Right lobe of liver (tissue), 6 donors: ENCODE measurements at places on chromosomes 7 and 10. TPM values are rescaled to one million over a fixed set of nuclear protein-coding genes. Genes with fewer than 3 reads are reported as not detected.

- H3K27me3 ChIP-seq = no peaks in the 10 kb centered on the region
- DNase-seq = no peak
- no peak overlapping the region for H3K4me3 ChIP-seq
- no peaks in the 10 kb centered on the region for H3K36me3 ChIP-seq
- H3K4me1 ChIP-seq = peaks cover 46% of the 10 kb centered on the region
- peak overlapping the region; percentile 93 for H3K27ac ChIP-seq
Measured at GRCh38 chr10:132589015-132589414, 51.4 kb downstream of the INPP5A start.

DNA sequence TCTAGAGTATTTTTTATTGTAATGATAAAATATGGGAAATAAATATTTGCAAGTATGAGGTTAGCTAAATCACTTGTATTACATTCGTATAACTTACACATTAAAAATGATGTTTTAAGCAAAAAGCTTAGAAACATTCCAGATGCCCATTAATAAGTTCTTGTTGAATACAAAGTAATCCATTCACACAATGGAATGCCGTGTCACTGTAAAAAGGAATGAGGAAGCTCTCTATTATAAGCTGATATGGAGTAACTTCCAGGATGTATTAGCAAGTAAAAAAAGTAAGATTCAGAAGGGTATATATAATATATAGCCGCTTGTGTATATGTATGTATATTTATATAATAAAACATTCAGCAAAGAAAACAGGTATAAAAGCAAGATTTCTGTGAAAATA, 412.8 kb upstream of the MTPN start:
- H3K27me3 ChIP-seq = no peaks in the 10 kb centered on the region
- DNase-seq = no peak
- H3K27ac ChIP-seq = no peak overlapping the region
- no peaks in the 10 kb centered on the region for H3K4me1 ChIP-seq

The OR6B1 gene
- not detected for total RNA-seq

GRCh38 chr10:114761205-114762193, 60.1 kb upstream of the FHIP2A start:
- H3K36me3 ChIP-seq = no peaks in the 10 kb centered on the region
- no peak overlapping the region for H3K4me3 ChIP-seq
- H3K4me1 ChIP-seq = no peaks in the 10 kb centered on the region
- no peaks in the 10 kb centered on the region for H3K27me3 ChIP-seq
- DNase-seq = no peak

DNA sequence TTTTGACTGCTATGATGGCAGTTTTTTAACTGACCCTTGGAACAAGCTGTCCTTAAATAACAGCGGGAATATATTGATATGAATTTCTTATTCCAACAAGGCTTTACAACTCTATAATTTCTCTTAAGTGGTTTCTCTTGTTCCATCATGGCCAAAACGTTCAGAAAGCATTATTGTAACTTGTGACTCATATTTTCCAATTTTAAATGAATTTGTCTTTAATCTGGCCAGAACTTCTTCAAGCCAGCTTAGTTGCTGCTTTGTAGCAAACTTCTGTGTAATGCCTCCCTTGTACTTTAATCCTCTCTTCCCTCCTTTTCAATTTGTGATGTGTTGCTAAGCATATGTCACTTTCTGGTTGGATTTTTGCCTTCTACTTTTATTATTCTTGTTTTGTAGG, 271.9 kb downstream of the KIF20B start:
- no peak overlapping the region for H3K27ac ChIP-seq
- no peak overlapping the region for H3K4me3 ChIP-seq
- H3K4me1 ChIP-seq = no peaks in the 10 kb centered on the region

DNA sequence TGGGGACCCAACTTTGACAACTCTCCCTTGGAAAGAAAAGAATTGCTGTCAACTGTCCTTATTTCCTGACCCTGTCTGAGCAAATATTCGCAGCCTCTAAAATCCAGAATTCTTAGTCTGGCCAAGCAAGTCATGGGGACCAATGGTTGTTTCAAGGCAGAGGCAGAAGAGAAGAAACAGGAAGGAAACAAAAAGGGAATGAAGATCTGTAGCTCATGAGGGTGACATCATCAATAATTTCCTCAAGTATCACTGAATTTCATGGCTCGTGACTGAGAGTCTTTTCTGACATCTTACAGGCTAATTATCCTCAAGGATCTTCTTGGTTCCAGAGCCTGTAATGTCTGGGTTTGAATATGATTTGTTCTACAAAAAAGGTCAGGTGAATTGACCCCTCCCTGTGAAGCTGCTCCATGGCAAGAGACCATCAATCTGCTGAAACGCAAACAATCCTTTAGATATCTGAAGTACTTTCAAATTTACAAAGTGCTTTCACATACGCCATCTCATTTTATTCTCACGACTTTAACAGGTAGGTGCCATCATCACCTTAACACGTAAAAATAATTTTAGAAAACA, 5.8 kb downstream of the CDK6 start:
- no peaks in the 10 kb centered on the region for H3K36me3 ChIP-seq
- no peak overlapping the region for H3K27ac ChIP-seq
- DNase-seq = no peak

- DNase-seq = peak; percentile 85
- no peaks in the 10 kb centered on the region for H3K27me3 ChIP-seq
- peak overlapping the region; percentile 60 for H3K27ac ChIP-seq
- H3K4me1 ChIP-seq = peaks cover 20% of the 10 kb centered on the region
Measured at GRCh38 chr7:100604028-100604975, 2.1 kb downstream of the PCOLCE start.

DNA sequence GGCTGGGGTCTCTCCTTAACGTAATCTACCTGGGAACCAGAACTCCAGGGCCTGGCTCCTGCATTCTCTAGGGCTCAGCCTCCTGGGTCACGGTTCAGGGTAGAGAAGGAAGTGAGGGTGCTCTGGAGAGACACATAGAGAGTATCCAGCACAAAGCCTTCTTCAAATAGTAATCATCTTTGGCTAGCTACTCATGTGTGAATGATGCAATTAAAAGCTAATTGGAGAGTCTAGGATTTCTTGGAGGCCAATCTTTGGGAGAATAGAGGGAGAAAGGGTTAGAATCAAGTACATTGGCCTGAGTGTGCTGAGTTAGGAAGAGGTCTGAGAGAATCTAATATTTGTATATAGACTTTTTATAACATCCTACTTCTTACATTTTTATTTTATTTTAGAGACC, 24.0 kb upstream of the MALRD1 start:
- H3K27me3 ChIP-seq = no peaks in the 10 kb centered on the region
- no peak overlapping the region for H3K4me3 ChIP-seq
- H3K36me3 ChIP-seq = no peaks in the 10 kb centered on the region
- no peak for DNase-seq
- no peak overlapping the region for H3K27ac ChIP-seq

GRCh38 chr7:953547-954327, 743 bp downstream of the ADAP1 start:
- H3K4me3 ChIP-seq = peak overlapping the region; percentile 40
- no peaks in the 10 kb centered on the region for H3K4me1 ChIP-seq
- no peaks in the 10 kb centered on the region for H3K36me3 ChIP-seq
- peak overlapping the region; percentile 36 for H3K27ac ChIP-seq

DNA sequence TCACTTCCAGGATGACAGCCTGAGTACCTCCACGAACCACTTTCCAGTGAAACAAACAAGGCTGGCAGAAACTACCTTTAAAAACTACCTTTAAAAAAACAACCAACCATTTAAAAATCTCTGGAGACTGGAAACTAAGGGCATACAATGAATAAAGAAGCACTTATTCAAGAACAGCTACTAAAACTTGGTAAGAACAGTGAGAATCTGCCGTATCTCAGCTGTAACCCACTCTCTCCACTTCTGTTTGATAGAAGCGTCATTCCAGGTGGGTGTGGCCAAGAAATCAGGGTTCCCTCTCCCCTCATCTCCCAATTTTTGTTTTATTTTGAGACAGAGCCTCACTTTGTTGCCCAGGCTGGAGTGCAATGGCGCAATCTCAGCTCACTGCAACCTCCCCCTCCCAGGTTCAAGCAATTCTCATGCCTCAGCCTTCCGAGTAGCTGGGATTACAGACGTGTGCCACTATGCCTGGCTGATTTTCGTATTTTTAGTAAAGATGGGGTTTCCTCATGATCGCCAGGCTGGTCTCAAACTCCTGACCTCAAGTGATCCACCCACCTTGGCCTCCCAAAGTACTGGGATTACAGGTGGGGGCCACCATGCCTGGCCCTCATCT, 158.8 kb upstream of the CHST15 start:
- H3K27ac ChIP-seq = no peak overlapping the region
- no peaks in the 10 kb centered on the region for H3K4me1 ChIP-seq
- no peaks in the 10 kb centered on the region for H3K27me3 ChIP-seq
- no peak for DNase-seq
- no peaks in the 10 kb centered on the region for H3K36me3 ChIP-seq
- no peak overlapping the region for H3K4me3 ChIP-seq

The EMX2 gene
- not detected for total RNA-seq

- no peaks in the 10 kb centered on the region for H3K4me1 ChIP-seq
- no peak overlapping the region for H3K27ac ChIP-seq
- H3K4me3 ChIP-seq = no peak overlapping the region
- no peaks in the 10 kb centered on the region for H3K36me3 ChIP-seq
- H3K27me3 ChIP-seq = no peaks in the 10 kb centered on the region
Measured at GRCh38 chr7:40915071-40915470, 780.3 kb downstream of the SUGCT start.

The IDI1 gene
- total RNA-seq = 79.7 TPM

The ADGRA1 gene
- 0.43 TPM for total RNA-seq

GRCh38 chr7:134854816-134855215, 75.4 kb downstream of the CALD1 start:
- H3K4me3 ChIP-seq = no peak overlapping the region
- no peaks in the 10 kb centered on the region for H3K36me3 ChIP-seq
- DNase-seq = no peak
- no peaks in the 10 kb centered on the region for H3K27me3 ChIP-seq

DNA sequence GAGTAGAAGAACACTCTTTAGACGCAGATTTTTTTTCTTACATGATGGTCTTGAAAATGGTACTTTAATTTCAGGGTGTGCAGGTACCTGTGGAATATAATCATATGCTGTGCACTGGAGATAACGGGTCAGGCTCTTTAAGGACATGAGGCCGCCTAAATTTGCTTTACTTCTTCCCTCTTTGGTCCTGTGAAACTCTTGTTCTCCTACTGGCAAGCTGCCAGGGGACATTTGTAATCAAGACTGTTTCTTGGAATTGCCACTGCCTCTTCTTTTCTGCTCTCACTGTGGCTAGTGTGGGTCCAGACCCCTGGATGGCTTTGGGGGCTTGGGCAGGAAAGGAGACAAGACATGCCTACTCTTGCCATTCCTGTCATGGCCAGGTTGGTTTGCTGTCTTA, 146.0 kb downstream of the SND1 start:
- H3K4me3 ChIP-seq = no peak overlapping the region
- H3K4me1 ChIP-seq = peaks cover 11% of the 10 kb centered on the region
- DNase-seq = no peak
- no peaks in the 10 kb centered on the region for H3K27me3 ChIP-seq
- H3K27ac ChIP-seq = no peak overlapping the region

DNA sequence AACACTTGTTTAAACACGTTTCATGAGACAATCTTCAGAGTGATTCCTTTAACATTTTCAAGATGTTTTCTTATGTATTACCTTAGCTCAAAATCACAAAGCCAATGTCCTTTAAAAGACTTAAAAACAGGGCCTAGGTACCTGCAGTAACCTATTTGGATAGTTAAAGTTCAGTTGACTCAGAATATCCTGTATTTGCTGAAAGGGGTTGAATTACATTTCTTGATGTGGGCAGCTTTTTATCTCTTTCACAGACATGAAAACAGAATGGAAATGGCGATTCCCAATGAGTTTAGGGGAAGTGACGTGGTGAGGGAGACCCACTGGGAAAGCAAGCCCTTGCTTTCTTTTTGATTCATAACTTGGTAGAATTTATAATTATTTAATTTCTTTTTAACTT, 324.4 kb upstream of the AOAH start:
- H3K4me3 ChIP-seq = no peak overlapping the region
- no peaks in the 10 kb centered on the region for H3K36me3 ChIP-seq
- no peaks in the 10 kb centered on the region for H3K4me1 ChIP-seq
- DNase-seq = no peak

The STARD3NL gene
- 14.1 TPM for total RNA-seq

GRCh38 chr7:47320296-47320695, 261.6 kb downstream of the TNS3 start:
- no peaks in the 10 kb centered on the region for H3K27me3 ChIP-seq
- peaks cover 4% of the 10 kb centered on the region for H3K4me1 ChIP-seq
- H3K27ac ChIP-seq = no peak overlapping the region
- H3K36me3 ChIP-seq = no peaks in the 10 kb centered on the region
- no peak overlapping the region for H3K4me3 ChIP-seq

The DEPP1 gene
- total RNA-seq = 94.6 TPM

The DOCK1 gene
- 14.6 TPM for total RNA-seq

- H3K27me3 ChIP-seq = peaks cover 20% of the 10 kb centered on the region
- DNase-seq = no peak
- no peaks in the 10 kb centered on the region for H3K4me1 ChIP-seq
- no peak overlapping the region for H3K27ac ChIP-seq
- H3K4me3 ChIP-seq = no peak overlapping the region
- no peaks in the 10 kb centered on the region for H3K36me3 ChIP-seq
Measured at GRCh38 chr10:27747096-27747451, 1.5 kb upstream of the MKX start.

DNA sequence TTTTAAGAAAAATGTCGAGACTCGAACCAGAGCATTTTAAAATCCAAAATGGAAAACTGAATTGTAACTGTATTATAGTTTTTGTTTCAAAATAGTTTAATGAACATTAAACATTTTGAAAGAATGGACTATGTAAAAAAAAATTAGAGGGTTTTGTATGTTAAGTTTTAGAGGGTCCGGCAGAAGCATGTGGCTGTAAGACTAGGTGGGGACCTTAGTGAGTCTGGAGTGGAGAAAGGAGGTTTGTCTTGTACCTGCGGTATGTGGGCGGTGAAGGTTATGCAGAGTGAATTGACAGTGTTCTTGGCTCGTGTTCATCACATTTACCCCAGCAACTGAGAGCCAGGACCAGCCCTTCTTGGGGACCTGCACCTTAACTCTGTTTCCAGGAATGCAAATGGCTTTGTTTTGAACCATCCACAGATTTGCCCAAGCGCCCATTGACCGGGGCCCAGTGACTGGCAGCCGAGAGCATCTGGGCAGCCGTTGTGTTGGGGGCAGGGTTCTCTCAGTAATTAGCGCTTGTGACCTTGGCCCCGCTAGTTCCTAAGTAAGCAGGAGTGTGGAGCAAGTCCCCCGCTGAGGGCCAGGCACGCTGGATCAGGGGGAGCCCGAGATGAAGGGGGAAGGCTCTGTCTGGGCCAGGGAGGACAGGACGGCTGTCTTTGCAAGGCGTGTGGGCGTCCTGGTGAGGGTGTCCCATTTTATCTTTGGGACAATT, 1.4 kb upstream of the KLF6 start:
- no peaks in the 10 kb centered on the region for H3K27me3 ChIP-seq
- H3K27ac ChIP-seq = peak overlapping the region; percentile 100
- H3K36me3 ChIP-seq = no peaks in the 10 kb centered on the region

The PRLHR gene
- total RNA-seq = not detected

DNA sequence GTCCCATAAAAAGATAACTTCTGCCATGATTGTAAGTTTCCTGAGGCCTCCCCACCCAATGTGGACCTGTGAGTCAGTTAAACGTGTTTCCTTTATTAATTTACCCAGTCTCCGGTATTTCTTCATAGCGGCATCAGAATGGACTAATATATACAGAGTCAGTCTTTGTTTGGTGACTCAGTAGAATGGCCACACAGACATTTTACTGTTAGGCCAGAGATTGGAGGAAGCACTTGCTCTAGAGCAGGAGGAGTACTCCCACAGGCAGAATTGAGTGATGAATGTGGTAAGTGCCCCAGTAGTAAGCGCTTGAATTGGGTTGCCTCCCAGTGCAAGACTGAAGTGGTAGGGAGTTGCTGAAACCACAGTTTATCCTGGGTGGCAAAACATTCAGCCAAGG, 149.5 kb upstream of the SMIM30 start:
- no peaks in the 10 kb centered on the region for H3K27me3 ChIP-seq
- H3K4me3 ChIP-seq = no peak overlapping the region
- H3K27ac ChIP-seq = no peak overlapping the region
- H3K4me1 ChIP-seq = no peaks in the 10 kb centered on the region
- no peak for DNase-seq

The NUDT5 gene
- 61.4 TPM for total RNA-seq
